ENCODE measurements at places on chromosomes 5 and 9. TPM values are rescaled to one million over a fixed set of nuclear protein-coding genes. Genes with fewer than 3 reads are reported as not detected.
A peak's percentile ranks its signal among the peaks of the same experiment; 100 is the strongest.

DNA sequence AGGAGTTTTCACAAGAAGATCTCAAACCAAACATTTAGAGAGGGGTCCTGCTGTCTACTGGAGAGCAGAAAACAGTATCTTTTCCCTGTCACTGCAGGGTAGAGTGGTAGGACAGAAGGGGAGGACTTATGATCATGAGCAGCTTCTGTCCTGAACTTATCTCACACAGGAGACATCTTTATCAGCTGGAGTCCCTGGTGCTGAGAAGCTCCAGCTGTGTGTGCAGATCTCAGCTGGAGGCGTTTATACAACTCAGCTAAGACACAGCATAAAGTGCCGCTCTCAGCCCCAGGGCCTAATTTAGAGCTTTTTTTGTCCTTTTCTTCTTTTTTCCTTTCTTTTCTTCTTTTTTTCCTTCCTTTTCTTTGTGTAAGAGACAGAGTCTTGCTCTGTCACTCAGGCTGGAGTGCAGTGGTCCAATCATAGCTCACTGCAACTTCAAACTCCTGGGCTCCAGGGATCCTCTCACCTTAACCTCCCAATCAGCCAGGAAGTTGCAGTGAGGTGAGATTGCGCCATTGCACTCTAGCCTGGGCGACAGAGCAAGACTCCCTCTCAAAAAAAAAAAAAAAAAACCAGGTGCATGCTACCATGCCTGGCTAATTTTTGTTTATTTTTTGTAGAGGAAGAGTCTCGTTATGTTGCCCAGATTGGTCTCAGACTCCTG, 31.9 kb downstream of the CCDC125 start:
- no peak overlapping the region for H3K4me3 ChIP-seq
- no peaks in the 10 kb centered on the region for H3K27me3 ChIP-seq
- no peaks in the 10 kb centered on the region for H3K36me3 ChIP-seq
- H3K4me1 ChIP-seq = no peaks in the 10 kb centered on the region

GRCh38 chr9:130159915-130160670, 12.1 kb upstream of the NCS1 start:
- H3K4me3 ChIP-seq = no peak overlapping the region
- no peak overlapping the region for H3K27ac ChIP-seq
- no peaks in the 10 kb centered on the region for H3K36me3 ChIP-seq
- no peaks in the 10 kb centered on the region for H3K27me3 ChIP-seq
- no peaks in the 10 kb centered on the region for H3K4me1 ChIP-seq

- H3K4me3 ChIP-seq = no peak overlapping the region
- H3K27me3 ChIP-seq = no peaks in the 10 kb centered on the region
- H3K36me3 ChIP-seq = no peaks in the 10 kb centered on the region
- no peak for DNase-seq
- peaks cover 28% of the 10 kb centered on the region for H3K4me1 ChIP-seq
- no peak overlapping the region for H3K27ac ChIP-seq
These were observed 164.0 kb downstream of the CCDC192 start for GRCh38 chr5:127867022-127867783.

- H3K4me3 ChIP-seq = no peak overlapping the region
- no peaks in the 10 kb centered on the region for H3K4me1 ChIP-seq
- H3K27ac ChIP-seq = no peak overlapping the region
- no peaks in the 10 kb centered on the region for H3K36me3 ChIP-seq
- H3K27me3 ChIP-seq = no peaks in the 10 kb centered on the region
These were observed 497.6 kb downstream of the RASEF start for GRCh38 chr9:82565188-82565969.

GRCh38 chr5:39186289-39186688, 33.1 kb downstream of the FYB1 start:
- H3K4me3 ChIP-seq = no peak overlapping the region
- H3K27ac ChIP-seq = no peak overlapping the region
- H3K36me3 ChIP-seq = no peaks in the 10 kb centered on the region
- DNase-seq = no peak
- no peaks in the 10 kb centered on the region for H3K27me3 ChIP-seq

DNA sequence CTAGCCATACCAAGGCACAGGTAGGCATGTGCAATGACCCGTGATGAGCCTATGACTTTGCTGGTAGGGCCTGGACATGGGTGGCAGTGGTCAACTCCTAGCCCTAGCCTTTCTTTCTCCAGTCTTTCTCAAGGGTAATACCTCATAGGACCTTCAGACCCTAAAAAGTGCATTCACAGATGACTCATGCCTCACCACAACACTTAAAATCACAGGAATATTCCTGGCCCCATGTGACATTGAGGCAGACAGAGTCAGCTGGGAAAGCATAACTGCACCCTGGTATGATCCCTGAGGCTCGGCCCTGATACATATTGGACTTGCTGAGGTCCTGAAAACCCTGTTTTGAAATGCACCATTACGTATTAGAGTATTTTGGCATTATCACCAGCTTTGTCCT, 449.5 kb downstream of the HINT1 start:
- H3K4me1 ChIP-seq = no peaks in the 10 kb centered on the region
- H3K27me3 ChIP-seq = no peaks in the 10 kb centered on the region
- no peak overlapping the region for H3K27ac ChIP-seq
- H3K36me3 ChIP-seq = no peaks in the 10 kb centered on the region

DNA sequence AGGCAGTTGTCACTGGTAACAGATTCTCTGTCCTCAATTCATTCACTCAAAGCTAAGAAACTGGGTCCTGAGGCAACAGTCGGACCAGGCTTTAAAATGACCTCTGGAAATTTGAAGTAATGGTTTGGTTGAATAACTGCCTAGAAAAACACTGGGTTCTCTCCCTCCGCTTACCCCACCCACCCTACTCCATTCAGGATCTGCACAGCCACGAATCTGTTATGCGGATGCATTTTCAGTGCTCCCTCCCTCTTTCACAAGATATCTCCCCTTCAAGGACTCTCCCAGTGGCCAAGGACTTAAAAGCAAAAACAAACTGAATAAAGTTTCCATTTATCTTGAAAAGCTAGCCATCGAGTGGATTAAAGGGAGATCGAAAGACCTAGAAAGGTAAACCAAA, 260.2 kb upstream of the ANKRD55 start:
- no peak overlapping the region for H3K4me3 ChIP-seq
- H3K4me1 ChIP-seq = no peaks in the 10 kb centered on the region
- DNase-seq = no peak
- H3K27me3 ChIP-seq = no peaks in the 10 kb centered on the region
- no peaks in the 10 kb centered on the region for H3K36me3 ChIP-seq
- H3K27ac ChIP-seq = no peak overlapping the region

- H3K36me3 ChIP-seq = no peaks in the 10 kb centered on the region
- peak; percentile 78 for DNase-seq
- H3K4me1 ChIP-seq = no peaks in the 10 kb centered on the region
- no peak overlapping the region for H3K4me3 ChIP-seq
- no peaks in the 10 kb centered on the region for H3K27me3 ChIP-seq
These were observed 14.2 kb upstream of the RALGDS start for GRCh38 chr9:133135146-133135745.

DNA sequence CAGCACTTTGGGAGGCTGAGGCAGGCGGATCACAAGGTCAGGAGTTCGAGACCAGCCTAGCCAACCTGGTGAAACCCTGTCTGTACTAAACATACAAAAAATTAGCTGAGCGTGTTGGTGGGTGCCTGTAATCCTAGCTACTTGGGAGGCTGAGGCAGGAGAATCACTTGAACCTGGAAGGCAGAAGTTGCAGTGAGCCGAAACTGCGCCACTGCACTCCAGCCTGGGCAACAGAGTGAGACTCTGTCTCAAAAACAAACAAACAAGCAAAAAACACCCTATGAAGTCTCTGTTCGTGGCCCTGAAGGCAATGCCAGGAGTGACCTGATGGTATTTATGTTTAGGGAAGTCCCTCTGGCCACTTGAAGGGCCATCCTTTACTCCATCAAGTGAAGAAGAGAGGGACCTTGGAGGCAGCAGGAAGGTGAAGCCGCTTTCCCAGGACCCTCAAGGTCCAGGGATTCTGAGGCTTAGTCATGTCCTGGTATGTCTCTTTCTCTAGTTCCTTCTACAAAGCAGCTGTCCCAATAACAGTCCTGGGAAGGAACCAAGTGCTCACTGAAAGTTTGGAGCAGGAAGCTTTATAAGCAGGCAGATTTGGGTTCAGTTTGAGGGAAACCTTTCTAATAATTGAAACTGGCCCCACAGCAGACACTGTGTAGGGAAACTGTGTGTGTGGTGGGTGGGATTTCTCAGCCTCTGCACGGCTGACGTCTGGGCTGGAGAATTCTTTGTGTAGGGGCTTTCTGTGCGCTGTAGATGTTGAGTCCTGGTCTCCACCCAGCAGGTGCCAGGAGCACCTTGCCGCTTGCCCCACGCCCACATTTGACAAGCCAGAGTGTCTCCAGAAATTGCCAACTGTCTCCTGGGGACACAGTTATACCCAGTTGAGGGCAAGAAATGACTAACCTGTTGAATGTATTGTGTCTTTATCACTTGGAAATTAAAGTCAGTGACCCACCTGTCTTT, 12.5 kb downstream of the PHF2 start:
- peak; percentile 55 for DNase-seq
- no peak overlapping the region for H3K27ac ChIP-seq
- H3K36me3 ChIP-seq = no peaks in the 10 kb centered on the region
- H3K4me1 ChIP-seq = peaks cover 79% of the 10 kb centered on the region

DNA sequence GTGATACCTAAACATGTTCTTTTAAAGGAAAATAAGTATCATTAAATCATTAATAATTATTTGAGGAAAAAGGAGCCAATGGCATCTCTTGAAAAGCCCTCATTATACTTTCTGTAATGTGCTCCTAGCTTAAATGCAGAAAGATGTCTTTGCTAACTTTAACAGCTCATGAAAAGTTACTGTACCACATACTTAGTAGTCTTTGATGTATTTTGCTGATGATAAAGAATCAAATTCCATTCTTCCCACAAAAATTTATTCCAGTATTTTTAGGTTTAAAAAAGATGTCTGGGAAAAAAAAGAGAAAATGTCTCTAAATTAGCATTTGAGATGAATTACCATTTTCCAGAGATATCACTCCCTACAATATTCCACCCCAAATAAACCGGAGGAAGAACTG, 112.5 kb downstream of the PPP2R2B start:
- H3K36me3 ChIP-seq = no peaks in the 10 kb centered on the region
- no peaks in the 10 kb centered on the region for H3K4me1 ChIP-seq
- no peak overlapping the region for H3K27ac ChIP-seq
- H3K27me3 ChIP-seq = no peaks in the 10 kb centered on the region

- no peaks in the 10 kb centered on the region for H3K4me1 ChIP-seq
- no peaks in the 10 kb centered on the region for H3K36me3 ChIP-seq
- H3K27ac ChIP-seq = no peak overlapping the region
These were observed 4.4 kb upstream of the DAB2IP start for GRCh38 chr9:121646992-121647391.

- no peaks in the 10 kb centered on the region for H3K27me3 ChIP-seq
- no peaks in the 10 kb centered on the region for H3K4me1 ChIP-seq
- no peak overlapping the region for H3K4me3 ChIP-seq
These were observed 257.0 kb upstream of the PRR16 start for GRCh38 chr5:120207129-120207528.

DNA sequence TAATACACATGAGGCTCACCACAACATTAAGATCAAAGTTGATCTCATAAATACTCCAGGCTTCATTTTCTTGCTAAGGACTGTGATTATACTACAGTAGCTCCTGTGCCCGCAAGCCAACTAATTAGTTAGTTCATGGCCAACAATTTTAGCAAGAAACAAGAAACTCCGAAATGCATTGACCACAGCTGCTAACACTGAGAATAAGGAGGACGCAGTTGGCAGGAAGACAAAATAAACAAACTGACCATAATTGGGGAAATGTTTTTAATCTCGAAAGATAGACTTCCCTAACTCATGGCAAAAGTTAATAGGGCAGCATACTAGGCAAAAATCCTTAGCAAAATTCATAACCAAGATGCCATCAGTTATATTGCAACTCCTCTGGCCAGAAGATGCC, 115.5 kb upstream of the SPEF2 start:
- no peak overlapping the region for H3K27ac ChIP-seq
- H3K27me3 ChIP-seq = no peaks in the 10 kb centered on the region
- no peaks in the 10 kb centered on the region for H3K4me1 ChIP-seq
- DNase-seq = no peak

DNA sequence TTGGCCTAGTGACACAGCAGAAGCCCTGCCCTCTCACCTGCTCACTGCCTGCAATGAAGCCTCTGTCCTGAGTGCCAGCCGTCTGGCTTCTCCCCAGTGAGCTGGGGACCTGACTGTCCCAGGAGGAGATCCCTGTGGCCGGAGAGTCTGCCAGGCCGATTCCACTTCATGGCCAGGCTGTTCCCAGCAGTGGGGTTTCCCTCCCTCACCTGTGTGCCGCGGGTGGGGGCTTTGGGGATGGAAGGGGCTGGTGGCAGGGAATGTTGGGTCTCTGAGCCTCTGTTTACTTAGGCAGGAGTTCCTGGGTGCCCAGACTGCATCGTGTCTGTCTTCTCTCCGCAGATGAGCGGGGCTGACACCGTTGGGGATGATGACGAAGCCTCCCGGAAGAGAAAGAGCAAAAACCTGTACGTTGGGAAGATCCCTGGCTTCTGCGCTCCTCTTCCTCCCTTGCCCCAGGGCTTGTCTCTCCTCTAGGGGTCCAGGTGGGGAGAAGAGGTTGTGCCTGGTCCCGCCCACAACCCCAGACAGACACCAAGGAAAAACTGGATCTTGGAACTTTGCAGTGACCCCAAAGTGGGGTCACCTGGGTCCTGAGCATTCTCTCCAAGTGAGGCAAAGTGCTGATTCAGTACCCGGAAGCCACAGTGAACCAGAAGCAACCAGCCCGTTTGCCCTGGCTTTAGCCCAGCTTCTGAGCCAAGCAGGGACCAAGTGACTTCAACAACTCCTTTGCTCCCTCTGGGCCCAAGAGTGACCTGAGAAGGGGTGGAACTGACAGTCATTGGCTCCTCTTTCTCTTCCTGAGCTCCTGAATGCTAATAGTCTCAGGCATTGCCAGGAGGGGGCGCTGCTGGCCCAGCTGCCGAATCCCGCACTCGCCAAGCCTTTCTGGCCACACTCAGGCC, 127.7 kb downstream of the RGS3 start:
- H3K4me1 ChIP-seq = peaks cover 89% of the 10 kb centered on the region
- no peak overlapping the region for H3K4me3 ChIP-seq
- H3K27ac ChIP-seq = peak overlapping the region; percentile 52

DNA sequence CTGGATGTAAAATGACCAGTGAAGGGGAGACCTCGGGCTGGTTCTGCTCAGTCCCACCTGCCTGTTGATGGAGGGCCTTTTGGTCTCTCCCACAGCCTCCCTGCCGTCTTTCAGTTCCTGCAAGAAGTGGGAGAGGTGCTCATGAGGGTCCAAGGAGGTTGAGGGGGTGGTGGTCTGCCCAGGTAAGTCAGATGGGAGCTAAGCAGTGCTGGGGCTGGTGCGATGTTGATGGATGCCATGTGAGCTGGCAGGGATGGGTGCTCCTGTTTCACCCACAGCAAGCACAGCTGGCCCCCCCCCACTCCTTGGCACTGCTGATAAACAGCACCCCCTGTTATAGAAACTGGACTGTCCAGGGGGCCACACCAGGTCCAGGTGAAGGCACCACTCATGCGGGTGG, 145.6 kb downstream of the NSG2 start:
- H3K4me1 ChIP-seq = no peaks in the 10 kb centered on the region
- H3K27ac ChIP-seq = no peak overlapping the region
- no peak overlapping the region for H3K4me3 ChIP-seq
- no peaks in the 10 kb centered on the region for H3K36me3 ChIP-seq

- no peaks in the 10 kb centered on the region for H3K36me3 ChIP-seq
- no peak overlapping the region for H3K27ac ChIP-seq
These were observed 586.0 kb upstream of the BRINP1 start for GRCh38 chr9:119955276-119955675.

ERCC8 gene
- 9.2 TPM for total RNA-seq

ANKRD34B gene
- not detected for total RNA-seq

EGFLAM gene
- total RNA-seq = 8.8 TPM

MCCC2 gene
- total RNA-seq = 30.7 TPM

C9orf152 gene
- total RNA-seq = not detected

BARHL1 gene
- total RNA-seq = not detected

TMEM174 gene
- not detected for total RNA-seq

FAM78A gene
- 55.3 TPM for total RNA-seq

STK32A gene
- total RNA-seq = 0.22 TPM

NIM1K gene
- total RNA-seq = 0.48 TPM

IFNA8 gene
- not detected for total RNA-seq
